Glomerular endothelial cell (primary cell): ENCODE measurements at places on chromosomes 12 and 14. TPM values are rescaled to one million over a fixed set of nuclear protein-coding genes. Genes with fewer than 3 reads are reported as not detected.

INSM2 gene
- total RNA-seq = not detected in 2 replicates

YAF2 gene
- 15.8 and 39.4 TPM in 2 replicates for total RNA-seq

ARHGAP9 gene
- total RNA-seq = 0.18 and 0.24 TPM in 2 replicates

- DNase-seq = no peak
Measured at GRCh38 chr12:99133401-99133800, 488.3 kb downstream of the APAF1 start.

RTN1 gene
- total RNA-seq = 3.7 and 6.5 TPM in 2 replicates

- no peak for DNase-seq
Measured at GRCh38 chr14:36975834-36976233, 196.6 kb downstream of the SLC25A21 start.

DNA sequence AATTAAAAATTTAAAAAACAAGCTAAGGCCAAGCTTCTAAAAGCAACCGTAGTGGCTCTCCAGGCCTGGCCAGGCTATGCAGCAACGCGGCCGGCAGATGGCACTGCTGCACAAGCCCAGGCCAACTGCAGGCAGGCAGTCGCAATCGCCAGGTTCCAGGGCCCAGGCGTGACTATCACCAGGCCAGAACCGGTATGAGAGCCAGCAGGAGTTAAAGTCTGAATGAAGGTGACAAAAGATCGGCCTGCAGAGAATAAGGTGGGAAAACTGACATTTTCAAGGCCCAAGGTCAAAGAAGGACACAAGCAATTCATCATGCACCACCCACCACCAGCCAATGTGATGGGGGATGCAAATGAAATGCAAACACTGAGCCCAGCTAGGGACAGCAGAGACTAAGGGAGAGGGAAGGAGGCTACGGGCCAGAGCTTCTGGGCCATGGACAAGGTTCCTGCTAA, 43.6 kb upstream of the ANO2 start:
- no peak for DNase-seq

DNA sequence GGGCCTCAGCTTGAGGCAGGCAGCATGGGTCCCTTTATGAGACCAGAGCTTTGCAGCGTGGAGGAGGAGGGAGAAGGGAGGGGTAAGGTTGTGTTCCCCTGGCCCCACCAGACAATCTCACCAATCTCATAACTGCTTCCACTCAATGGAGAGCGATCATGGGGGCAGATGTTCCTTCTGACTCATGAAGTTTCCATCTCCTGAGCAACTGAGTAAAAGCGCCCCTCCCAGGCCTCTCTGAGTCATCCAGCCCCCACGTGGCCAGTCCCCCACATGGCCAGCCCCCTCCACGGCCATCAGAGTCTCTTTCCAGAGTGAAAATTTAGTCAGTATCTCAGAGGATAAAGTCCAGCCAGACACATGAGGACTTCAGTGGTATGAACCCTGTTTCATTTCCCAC, 39.2 kb upstream of the PLXNC1 start:
- no peak for DNase-seq

GRCh38 chr12:57431654-57432188, 878 bp upstream of the R3HDM2 start:
- no peak for DNase-seq

DNA sequence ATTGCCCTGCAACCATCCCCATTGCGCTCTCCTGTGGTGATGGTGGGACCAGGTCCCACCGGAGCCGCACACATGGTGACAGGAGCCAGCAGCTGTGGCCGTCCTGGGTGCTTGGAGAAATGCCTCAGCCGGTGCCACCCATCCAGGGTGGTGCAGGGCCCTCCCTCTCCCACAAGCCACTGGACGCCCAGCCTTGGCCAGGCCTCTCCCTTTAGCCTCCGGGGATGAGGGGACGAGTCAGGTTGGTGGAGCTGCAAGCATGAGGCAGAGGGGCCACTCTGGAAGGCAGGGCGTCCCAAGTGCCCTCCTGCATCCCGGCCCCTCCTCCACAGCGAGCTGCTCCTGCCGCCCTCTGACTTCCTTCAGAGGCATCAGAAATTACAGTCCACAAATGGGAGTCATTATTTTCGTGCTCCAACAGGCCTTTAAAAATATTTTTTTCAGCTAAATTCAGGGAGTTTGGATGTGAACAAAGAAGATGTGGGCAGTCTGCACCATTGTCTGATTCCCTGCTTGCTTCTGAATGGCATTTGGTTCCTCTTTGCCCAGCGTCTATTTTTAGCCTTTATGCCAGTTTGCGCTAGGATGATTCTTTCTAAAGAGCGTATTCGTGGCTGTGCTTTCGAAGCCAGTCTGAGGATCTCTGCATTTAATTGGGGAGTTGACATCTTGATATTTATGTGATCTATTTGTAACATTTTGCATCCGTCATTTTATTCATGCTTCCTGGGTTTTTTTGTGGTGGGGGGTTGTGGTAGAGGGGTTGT, 189.4 kb downstream of the ADGRD1 start:
- DNase-seq = no peak

- no peak for DNase-seq
Measured at GRCh38 chr12:81949841-81950308, 190.7 kb upstream of the PPFIA2 start.

DNA sequence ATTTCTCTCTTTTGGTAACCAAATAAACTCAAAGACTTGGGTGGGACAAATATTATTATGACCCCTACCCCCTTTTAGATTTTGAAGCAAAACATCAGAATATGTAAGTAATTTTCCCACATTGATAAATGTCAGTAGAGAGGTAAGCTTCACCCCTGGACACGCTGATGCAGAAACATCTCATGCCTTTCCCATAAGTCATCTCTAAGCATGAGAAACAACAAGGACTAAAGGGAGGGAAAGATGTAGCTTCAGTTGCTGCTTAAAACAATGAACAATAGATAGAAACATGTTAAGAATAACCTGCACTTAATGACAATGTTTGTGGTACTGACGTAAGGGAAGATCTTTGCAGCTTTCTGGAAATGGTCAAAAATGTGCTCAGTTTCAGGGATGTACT, 56.3 kb upstream of the SLC8A3 start:
- no peak for DNase-seq

DNA sequence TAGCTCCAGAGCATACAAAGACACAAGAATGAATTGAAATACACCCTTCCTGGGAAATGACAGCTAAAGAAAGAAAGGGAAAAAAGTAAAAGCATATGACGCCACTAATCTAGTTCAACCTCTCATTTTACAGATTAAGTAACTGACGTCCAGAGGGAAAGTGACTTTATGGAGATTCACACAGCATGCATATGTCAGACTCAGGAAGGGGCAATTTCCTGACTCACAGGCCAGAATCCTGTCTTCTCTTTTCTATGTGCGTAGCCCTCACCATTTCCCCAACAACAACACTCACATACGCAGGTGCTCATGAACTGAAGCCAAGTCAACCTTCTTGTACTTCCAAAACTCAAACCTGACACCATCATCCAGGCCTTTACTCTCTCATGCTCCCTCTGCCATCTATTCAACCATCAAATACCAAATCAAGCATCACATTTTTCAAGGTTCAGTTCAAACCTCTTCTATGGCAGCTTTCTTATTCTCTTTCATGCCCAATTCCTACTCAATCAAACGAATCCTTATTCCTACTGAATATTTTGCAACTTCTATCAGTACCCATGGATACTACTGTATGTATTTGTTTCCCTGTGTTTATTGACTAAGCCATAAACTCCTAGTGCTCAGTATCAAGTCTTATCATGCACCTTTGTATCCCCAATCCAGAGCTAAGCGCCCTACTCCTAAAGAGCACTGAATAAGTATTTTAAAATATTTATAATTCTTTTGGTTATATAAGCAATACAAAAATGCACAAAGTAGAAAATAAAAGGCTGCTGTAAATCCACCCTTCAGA, 52.8 kb downstream of the STXBP6 start:
- DNase-seq = no peak

HEBP1 gene
- 37.2 and 57.1 TPM in 2 replicates for total RNA-seq

DNA sequence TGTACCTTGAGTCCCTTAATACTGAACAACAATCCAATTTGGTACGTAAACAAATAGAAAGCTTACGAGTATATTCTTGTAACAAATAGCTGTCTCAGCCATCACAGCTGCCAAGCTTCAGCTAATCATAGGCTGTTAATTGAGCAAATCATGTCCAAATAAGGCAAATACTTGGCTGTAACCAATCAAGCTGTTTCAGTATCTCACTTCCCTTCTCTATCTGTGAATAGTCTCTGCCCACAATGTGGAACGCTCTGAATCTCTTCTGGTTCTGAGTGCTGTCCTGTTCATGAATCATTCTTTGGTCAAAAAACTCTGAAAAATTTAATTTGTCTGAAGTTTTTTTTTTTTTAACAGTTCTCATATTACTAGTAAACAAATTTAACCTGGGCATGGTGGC, 5.8 kb upstream of the NEMF start:
- no peak for DNase-seq

DNA sequence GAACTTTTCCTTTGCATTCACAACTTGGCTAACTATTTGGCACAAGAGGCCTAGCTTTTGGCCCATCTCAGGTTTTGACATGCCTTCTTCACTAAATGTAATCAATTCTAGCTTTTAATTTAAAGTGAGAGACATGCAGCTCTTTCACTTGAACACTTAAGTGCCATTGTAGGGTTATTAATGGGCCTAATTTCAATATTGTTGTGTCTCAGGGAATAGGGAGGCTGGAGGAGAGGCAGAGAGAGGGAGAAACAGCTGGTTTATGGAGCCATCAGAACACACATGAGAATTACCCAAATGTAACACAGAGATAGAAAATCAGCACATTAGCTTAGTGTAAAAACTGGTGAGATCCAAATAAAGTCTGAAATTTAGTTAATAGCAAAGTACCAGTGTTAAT, 157.4 kb downstream of the RPAP3 start:
- DNase-seq = no peak

DNA sequence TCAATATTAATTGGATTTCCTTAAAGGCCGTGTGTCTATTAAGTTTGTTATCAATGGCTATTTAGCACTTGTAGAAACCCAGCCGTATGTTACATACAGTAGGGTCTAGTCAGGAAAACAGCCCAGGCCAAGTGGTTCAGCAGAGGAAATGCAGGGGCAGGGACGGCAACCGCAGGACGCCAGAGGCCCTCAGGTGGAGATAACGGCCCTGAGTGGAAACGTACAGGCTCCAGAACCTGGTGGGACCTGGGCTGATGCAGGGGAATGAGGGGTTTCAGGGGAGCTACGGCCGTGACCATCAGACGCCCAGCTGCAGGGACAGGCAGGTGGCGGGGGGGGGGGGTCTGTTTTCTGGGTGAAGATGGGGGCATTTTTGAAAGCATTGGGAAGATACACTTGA, 3.7 kb upstream of the ANKLE2 start:
- no peak for DNase-seq

DNA sequence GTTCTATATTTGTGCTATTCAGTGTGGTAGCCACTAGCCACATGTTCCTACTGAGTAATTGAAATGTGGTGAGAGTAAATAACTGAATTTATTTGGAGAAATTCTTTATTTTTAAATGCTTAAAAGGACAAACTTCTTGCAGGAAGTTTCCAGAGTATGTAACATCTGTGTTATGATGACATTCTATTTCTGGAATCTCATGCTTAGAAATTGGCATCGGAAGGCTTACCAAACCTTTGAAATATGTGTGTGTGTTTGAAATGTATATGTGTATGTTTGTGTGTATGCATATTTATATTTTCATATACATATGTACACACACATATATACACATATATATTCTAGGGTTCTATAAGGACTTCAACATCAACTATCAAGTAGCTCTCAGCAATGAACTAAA, 12.4 kb upstream of the WSCD2 start:
- DNase-seq = no peak

GRCh38 chr12:5251786-5252185, 180.1 kb upstream of the NTF3 start:
- DNase-seq = no peak

DNA sequence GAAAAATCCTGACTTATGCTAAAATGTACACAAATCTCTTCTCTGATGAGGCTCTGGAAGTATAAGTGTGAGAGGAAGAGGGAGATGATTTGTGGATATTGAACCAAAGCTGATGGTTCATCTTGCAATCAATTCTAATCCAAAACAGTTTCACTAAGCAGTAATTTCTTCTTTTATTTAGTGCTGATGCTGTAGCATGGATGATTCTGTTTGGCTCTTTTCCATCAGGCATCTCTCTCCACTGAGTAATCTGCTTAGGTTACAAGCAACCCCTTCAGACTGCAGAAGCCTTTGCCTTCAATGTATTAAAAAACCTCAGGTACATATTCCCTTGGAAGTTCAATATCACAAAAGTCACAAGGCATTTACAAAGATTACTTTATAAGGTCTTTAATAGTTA, 159.1 kb upstream of the CCDC198 start:
- DNase-seq = no peak

RFX4 gene
- total RNA-seq = not detected in 2 replicates

DNA sequence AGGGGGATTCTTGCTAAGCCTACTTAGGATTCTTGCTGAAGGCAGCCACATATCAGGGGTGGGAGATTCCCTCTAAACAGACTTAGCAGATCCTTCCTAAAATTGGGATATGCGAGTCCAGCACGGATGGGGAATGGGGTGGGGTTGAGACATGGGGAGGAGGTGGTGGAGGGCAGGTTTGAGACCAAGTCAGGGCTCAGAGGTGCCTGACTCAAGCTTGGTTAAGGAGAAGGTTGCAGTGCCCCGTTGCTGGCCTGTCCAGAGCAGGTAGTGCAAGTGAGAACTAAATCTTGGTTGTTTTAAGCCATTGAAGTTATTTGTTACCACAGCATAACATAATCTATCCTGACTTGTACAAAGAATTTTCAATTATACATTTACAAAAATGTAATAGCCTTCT, 359.7 kb downstream of the AACS start:
- no peak for DNase-seq

ABCC9 gene
- total RNA-seq = 0.92 and 1.1 TPM in 2 replicates

GRCh38 chr14:94550041-94550440, 11.2 kb upstream of the SERPINA4 start:
- no peak for DNase-seq

- no peak for DNase-seq
Measured at GRCh38 chr12:124217508-124218242, 77.2 kb upstream of the RFLNA start.

DNA sequence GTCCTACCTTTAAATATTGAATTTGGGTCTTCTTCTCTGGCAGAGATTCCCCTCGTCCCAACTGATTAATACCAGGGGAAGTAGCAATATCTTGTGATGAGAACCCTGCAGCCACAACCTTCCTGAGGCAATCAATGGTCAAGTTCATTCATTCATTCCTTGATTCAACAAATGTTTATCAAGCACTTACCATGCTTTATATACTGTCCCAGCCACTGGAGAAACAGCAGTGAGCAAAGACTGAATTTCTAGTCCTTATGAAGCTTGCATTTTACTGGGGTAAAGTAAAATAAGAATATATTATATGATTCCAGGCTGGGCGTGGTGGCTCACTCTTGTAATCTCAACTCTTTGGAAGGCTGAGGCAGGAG, 300 bp upstream of the GIT2 start:
- DNase-seq = no peak

GRCh38 chr14:91997492-91997891, 42.4 kb downstream of the TRIP11 start:
- DNase-seq = no peak

DBX2 gene
- not detected in 2 replicates for total RNA-seq

DNA sequence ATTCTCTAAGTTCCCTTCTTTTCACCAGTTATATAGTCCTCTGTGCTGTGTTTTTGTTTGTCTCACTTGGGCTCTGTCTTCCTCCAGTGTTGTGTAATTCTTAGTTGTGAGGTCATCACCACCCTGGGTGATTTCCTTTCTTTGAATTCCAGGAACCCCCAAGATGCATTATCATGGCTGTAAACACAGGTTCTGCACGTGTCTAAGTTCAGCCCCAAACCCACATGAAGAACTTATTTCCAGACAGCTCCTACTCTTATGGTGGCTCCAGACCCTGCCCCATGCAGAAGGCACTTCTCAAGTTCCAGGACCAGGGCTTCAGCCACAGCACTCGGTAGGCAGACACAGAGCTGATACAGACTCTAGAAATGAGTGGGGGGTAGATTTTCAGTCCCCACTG, 560.5 kb downstream of the BCL11B start:
- DNase-seq = no peak
